ENCODE measurements at places on chromosomes 16 and 17. TPM values are rescaled to one million over a fixed set of nuclear protein-coding genes. Genes with fewer than 3 reads are reported as not detected.

Gene KRT31
- total RNA-seq = not detected

Gene G6PC1
- 0.08 TPM for total RNA-seq

Gene FBXL16
- total RNA-seq = 28.0 TPM

Gene NPB
- 3.9 TPM for total RNA-seq

DNA sequence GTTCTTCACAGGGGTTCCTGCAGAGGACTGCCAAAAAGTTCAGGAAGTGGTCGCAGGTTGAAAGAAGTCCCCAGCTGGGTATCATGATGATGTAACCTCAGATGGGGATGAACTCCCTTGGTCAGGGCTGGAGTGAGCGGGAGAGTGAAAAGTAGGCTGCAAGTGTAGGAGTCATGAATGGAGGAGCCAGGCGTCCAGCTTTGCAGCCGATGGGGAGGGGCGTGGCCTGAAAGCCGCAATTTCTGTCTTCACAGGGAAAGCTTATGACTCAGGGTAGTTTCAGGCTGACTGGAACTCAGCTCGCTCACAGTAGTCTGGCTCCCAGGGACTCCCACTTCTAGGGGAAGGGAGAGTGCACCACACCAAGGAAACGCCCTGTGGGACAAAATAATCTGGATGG lies 70.0 kb upstream of the HS3ST3A1 start:
- DNase-seq = no peak

GRCh38 chr16:14437426-14437825 lies 192.6 kb downstream of the PARN start:
- DNase-seq = no peak

- no peak for DNase-seq
Measured at GRCh38 chr17:78179372-78179771, 7.5 kb downstream of the TK1 start.

DNA sequence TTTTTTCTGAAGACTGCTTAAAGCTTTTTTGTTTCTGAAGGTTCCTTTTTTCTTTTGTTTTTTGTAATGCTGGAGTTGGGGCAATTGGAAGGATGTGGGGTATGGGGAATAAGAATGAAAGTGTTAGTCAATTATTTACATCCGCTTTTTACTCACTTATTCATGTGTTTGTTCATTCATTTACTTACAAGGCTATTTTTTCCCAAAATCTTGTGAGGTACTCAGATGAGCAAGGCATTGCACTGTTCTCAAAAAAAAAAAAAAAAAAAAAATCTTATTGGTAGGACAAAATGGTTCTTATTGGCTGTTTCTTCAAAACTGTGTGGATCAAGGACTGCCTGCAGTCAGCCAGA lies 55.7 kb downstream of the PLD6 start:
- no peak for DNase-seq

DNA sequence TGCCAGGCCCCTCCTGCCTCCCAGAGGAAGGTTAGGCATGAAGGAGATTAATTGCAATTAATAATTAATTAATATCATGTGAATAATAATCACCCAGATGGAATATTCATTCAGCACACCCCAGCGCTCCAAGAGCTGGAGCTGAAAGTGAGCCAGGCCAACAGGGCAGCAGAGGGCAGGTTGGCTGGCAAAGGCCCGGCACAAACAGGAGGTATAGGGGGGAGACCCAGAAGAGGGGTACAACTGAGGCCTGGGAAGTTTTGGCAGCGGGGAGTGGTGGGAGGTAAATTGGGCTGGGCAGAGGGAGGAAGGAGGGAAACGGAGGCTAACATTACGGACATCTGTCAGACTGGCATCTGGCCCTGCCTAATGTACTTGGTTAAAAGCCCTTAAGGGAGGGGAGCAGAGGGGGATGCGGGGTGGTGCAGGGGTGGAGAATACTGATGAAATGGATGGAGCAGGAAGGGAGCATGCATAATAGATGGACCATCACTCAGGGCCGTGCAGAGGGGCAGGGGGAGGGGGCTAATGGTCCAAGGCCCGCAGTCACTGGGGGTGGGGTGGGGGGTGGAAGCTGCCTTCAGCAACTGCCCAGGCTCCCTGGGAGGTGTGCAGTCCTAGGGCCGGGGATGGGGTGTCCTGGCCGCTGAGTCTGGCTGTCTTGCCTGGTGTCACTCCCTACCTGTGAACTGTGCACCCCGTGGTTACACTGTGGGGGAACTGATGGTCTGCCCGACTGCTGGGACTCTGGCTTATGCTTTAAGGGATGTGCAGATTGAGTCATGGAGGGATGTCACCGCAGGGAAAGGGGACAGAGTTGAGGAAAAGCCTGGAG lies 1.9 kb downstream of the ADAM11 start:
- no peak for DNase-seq

- no peak for DNase-seq
Measured at GRCh38 chr17:63039899-63040602, 74.0 kb downstream of the TANC2 start.

GRCh38 chr17:41308251-41308917 lies 725 bp downstream of the KRTAP16-1 start:
- DNase-seq = no peak

DNA sequence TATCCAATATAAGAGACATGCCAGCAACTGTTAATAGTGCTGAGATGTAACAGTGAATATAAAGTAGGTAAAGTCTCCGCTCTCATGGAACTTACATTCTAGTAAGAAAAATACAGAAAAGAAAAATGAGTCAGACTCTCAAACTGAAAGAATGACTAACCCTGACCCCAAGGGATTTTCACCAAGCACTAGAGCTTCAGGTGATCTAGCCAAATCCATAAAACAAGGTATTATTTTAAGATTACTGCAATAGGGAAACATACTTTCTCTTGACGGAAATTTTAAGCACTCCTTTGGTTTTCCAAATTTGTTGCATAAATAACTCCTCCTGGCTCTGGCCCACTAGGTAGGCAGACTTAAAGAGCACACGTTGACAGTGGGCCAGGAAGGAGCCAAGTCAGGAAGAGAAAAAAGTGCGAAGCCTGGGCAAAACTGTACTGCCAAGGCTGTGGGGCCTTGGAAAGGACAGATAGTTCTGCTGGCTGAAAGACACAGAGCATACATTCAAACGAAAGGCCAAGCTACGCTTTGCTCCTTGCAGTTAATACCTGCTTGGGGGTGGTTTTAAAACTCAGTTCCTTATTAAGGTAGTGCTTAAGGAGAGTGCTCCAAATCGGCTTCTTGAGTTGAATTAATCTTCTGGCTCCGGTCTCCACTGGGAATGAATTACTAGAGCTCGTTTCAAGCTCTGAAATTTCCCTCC lies 1.4 kb downstream of the GOT2 start:
- no peak for DNase-seq

DNA sequence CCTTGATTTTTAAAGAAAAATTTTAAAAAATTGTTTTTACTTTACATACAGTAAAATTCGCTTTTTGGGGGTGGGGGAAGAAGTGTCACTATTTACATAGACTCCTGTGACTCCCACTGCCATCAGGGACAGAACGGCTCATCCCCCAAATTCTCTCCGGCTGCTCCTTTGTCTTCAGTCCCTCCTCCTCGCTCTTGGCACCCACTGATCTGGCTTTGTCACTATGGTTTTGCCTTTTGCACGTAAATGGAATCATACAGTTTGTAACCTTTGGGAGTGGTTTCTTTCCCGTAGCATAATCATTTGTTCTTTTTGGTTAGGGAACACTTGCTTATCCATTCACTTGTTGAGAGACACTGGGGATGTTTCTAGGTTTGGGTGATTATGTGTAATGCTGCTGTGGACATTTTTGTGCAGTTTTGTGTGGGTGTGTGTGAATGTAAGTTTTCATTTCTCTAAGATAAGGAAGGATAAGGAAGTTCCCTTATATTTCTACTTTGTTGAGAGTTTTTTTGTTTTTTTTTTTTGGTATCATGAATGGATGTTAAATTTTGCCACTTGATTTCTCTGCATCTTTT lies 27.4 kb downstream of the RAB11FIP4 start:
- DNase-seq = no peak

GRCh38 chr17:16948587-16949376 lies 23.1 kb downstream of the TNFRSF13B start:
- no peak for DNase-seq

GRCh38 chr17:1227917-1228780 lies 42.1 kb upstream of the BHLHA9 start:
- DNase-seq = no peak

GRCh38 chr16:74257061-74257460 lies 39.6 kb upstream of the PSMD7 start:
- DNase-seq = no peak

GRCh38 chr17:20111538-20111937 lies 102.4 kb downstream of the SPECC1 start:
- DNase-seq = no peak

DNA sequence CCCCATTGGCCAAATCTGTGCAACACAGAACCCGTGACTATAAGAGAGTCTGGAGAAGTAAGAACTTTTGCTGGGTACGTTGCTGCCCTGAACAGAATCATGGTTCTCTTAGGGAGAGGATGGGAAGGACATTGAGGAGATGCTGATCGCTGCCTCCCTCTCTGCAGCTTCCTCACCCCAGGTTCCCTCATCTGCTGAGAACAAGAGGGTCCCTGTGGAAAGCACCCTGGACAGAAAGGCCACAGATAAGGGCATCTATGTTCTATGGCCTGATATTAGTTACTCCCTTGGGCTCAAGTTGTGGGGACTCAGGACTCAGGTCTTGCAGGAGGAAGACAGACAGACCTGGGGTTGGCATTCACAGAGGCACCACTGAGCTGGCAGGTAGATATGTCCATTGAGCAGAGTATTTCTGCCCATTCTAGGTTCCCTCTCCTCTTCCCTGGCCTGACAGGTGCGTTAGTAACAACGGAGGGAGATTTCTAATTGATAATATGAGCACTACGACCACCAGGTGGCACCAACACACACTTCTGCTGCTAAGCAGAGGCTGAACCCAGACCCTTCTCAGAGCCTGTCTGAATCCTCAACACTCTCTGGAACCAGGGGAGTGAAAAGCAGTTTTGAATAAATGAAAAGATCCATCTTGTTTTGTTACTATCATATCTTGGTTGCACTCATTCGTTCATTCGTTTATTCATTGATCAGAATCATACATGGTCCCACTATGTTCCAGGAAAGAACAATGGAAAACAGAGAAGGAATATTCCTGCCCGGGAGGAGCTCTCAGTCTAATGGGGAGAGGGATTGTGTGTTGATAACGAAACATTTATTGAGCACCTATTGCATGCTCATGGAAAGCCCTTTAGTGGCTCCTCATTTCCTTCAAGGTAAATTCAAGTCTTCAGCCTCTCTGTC lies 56.4 kb downstream of the SLC6A2 start:
- DNase-seq = peak; percentile 17

DNA sequence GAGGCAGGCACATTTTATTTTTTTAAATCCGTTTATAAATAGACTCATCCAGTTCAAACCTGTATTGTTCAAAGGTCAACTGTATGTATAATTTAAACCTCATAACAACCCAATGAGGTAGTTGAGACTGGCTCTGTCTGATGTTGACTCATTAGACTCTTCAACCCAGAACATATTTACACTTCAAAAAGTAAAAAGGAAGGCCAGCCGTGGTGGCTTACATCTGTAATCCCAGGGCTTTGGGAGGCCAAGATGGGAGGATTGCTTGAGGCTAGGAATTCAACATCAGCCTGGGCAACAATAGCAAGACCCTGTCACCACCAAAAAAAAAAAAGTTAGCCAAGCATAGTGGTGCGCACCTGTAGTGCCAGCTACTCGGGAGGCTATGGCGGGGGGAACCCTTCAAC lies 32.5 kb upstream of the DHRS7B start:
- no peak for DNase-seq

- DNase-seq = no peak
Measured at GRCh38 chr17:71334048-71334751, 786.6 kb upstream of the SOX9 start.

DNA sequence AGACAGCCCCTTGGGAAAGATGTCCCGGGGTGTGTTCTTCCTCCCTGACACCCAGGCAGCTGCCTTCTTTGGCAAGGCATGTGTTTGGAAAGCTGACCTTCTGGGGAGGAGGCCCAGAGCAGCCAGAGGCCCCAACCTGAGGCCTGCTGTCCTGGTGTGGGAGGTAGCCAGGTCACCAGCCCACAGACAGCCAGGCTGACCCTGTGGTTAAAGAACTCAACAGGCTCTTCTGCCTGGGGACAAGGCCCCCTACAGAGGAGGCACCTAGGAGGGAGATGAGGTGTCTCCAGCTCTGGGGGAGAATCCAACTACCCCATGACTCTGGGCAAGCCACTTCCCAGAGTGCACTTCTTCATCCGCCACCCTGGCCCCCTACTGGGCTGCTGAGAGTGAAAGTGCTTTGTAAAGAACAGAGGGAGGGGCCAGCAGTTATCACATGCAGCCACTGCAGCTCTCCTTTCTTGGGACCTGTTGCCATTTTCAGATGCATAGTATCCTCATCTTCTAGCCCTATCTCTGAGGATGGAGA lies 13.1 kb upstream of the SREBF1 start:
- DNase-seq = no peak

Data from Panc1 (cell line).